ENCODE measurements at places on chromosomes 4 and X. TPM values are rescaled to one million over a fixed set of nuclear protein-coding genes. Genes with fewer than 3 reads are reported as not detected.

GRCh38 chr4:67451464-67451863 is 93.8 kb downstream of the CENPC start:
- DNase-seq: no peak

DNA sequence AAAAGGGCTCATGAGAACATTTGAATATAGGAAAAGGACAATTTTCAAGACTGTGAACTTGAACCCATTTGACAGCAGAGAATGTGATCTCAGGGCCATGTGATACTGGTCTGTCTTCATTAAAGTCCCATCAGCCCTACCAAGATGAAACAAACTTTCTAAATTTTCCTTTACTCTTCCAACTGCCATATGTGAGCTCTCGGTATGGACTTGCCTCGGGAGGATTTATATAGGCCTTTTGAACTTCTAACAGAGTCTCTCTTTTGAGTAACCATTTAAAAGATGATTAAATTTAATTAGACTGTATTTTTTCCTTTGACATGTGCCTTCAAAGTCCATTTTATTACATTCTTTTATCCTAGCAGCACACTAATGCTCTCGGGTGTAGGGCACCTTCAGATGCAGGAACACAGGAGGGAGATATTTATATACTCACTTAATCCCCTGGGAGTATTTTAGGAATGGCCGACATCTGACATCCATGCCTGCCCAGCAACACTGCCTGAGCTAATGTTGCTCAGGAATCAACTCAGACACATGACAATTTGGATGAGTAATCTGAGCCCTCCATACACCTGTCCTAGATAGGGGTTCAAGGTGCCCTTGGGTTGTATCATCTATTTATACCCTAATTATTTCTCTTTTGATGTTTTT is 155.0 kb downstream of the SLC7A11 start:
- no peak for DNase-seq

DNA sequence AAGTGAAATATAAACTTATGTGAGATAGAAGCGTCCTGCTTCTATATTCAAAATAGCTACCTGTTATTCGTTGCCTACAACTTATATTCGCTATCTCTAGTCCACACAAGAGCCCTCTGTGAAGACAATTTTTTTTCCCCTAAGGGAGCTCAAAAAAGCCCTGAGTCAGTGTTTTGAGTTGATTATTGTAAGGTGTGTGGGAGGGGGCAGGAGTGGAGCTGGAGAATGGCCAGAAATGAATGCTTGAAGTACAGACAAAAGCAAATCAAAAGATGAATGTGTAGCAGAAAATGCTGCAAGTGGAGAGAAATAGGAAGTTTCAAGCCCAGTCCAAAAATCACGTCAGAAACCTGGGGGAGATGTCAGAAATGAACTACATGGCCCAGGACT is 655.0 kb upstream of the LCORL start:
- no peak for DNase-seq

GRCh38 chr4:23770011-23770410 is 119.8 kb downstream of the PPARGC1A start:
- no peak for DNase-seq

- no peak for DNase-seq
Measured at GRCh38 chr4:48039561-48039960, 23.0 kb downstream of the NIPAL1 start.

DNA sequence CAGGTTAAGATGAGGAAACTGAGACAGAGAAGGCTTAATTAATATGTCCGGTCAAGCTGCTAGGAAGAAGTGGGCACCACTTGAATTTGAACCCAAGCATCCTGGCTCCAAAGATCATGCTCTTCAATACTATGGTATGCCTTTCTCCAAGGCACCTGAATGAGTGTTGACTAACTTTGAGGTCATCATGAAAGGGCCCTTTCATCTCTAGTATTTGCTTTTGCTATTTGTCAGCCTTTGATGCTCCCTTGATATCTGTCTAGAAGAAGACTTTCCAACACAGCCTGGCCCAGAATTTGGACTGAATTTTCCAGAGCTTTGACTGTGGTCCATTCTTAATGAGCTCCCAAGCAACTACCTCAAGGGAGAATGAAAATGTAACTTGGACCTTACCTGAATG is 179.1 kb upstream of the DKK2 start:
- no peak for DNase-seq

GRCh38 chrX:153662266-153662665 is 11.3 kb downstream of the PNCK start:
- DNase-seq: peak; percentile 72

- no peak for DNase-seq
Measured at GRCh38 chrX:38754818-38755718, 46.2 kb upstream of the MID1IP1 start.

DNA sequence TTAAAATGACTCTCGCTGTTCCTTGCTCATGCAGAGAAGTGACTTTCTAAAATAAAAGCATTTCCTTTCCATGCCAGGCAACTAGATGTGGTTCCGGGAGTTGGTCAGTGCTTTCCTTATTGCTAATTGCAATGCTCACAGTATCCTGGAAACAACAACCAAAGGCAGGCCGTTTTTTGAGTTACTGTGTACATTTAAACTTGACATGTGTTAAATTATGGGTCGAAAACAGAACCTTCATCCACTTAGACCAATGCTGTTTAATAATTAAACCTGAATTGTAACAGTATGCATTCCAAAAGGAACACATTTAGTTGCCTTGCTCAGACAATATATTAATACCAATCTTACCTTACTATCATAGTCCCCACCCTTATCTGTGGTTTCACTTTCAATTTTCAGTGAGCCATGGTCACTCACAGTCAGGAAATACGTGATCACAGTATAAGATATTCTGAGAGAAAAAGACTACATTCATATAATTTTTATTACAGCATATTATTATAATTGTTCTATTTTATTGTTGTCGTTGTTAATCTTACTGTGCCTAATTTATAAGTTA is 102.6 kb downstream of the HS6ST2 start:
- DNase-seq: no peak

DNA sequence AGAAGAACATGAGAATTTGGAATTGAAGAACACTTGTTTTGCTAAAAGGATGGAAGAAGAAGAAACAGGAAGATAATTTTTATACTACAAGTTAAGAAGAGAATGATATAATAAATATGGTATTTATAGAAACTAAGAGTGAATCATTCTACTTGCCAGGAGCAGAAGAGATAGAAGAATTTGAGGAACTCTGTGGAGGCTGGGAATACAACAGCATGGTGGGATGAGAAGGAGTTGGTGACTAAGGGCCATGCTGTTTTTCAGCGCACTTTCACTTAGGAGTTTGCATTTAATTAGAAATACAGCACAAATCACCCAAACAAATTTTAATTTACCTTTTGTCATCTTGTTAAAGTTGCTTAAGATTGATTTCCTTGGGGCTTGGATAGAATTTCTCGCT is 20.5 kb downstream of the HADH start:
- DNase-seq: no peak

DNA sequence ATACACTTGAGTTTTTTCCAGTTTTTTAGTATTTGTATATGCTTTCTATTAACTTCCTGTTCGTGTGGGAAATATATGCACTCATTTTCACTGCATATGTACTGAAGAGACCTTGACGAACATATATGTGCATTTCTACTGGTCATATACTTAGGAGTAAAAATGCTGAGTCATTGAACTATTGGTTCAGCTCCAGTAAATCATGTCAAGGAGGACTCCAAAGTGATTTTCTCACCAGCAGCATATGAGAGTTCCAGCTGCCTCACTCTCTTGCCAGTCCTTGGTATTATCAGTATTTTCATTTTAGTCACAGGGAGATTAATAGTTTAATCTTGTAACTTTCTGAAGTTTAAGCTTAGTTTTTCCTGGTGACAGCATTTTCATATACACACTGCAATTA is 2750.2 kb downstream of the ARAP2 start:
- no peak for DNase-seq

Gene RASSF6
- 2.4 TPM for total RNA-seq

Gene NSG1
- 5.5 TPM for total RNA-seq

Gene ARSJ
- total RNA-seq: 7.3 TPM

Gene MAGEC3
- not detected for total RNA-seq

Gene CLIC2
- total RNA-seq: not detected

Gene LAP3
- 65.4 TPM for total RNA-seq

Gene TLR2
- total RNA-seq: 7.8 TPM

Gene ANAPC4
- total RNA-seq: 24.9 TPM

Gene SCLT1
- total RNA-seq: 10.9 TPM

All from Caco-2 (cell line).